ENCODE measurements at places on chromosomes 7 and 10. TPM values are rescaled to one million over a fixed set of nuclear protein-coding genes. Genes with fewer than 3 reads are reported as not detected.

Gene RBM20
- polyA plus RNA-seq, result 2.0 TPM

Gene ZNF425
- polyA plus RNA-seq, result 2.2 TPM

Gene OPN1SW
- not detected for polyA plus RNA-seq

Gene TAS2R3
- polyA plus RNA-seq, result not detected

Gene ABCC2
- polyA plus RNA-seq, result 173 TPM

GRCh38 chr10:22111260-22111659, 106.6 kb downstream of the EBLN1 start:
- no peak for DNase-seq

GRCh38 chr7:70512144-70512543, 619.8 kb upstream of the GALNT17 start:
- no peak for DNase-seq

- DNase-seq, result no peak
These were observed 34.4 kb downstream of the SCRN1 start for GRCh38 chr7:29955075-29955792.

- DNase-seq, result no peak
These were observed 29.9 kb downstream of the CDK14 start for GRCh38 chr7:90626013-90626412.

DNA sequence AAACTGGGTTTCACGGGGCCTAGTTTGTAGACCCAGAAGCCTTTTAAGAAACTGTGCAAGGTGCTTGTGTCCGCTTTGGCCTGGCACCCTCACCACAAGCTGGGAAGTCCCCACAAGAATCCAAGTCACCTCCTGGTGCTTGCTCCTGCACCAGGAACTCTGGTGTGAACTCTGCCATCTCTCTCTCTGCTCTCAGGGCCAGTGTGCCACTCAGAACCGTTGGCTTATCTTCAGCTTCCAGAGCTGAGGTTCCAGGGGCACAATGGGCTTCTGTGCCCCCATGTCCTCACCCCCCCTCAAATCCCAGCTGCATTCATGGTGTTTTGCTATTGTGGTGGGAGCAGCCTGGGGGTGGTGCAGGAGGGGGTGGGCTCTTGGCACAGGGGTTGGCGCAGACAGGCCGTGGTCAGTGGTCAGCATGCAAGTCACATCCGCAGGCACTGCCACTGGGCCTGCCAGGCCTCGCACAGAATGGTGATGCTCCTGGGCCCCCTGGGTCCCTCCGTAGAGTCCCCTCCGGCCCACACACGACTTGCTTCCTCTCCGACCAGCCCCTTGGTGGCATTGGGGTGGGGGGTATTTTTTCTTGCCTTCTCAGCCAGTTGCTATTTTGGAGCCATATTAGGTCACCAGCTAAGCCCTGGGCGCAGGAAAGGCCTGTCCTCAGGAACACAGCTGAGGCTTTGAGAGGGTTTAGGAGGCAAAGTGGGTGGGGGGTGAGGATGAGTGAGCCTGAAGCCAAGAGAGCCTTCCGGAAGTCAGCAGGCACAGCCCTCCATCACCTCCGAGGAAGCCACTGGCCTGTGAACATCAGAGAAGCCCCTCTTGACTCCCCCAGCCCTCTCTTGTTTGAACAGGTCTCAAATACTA, 3.0 kb downstream of the ZCCHC24 start:
- DNase-seq, result no peak

DNA sequence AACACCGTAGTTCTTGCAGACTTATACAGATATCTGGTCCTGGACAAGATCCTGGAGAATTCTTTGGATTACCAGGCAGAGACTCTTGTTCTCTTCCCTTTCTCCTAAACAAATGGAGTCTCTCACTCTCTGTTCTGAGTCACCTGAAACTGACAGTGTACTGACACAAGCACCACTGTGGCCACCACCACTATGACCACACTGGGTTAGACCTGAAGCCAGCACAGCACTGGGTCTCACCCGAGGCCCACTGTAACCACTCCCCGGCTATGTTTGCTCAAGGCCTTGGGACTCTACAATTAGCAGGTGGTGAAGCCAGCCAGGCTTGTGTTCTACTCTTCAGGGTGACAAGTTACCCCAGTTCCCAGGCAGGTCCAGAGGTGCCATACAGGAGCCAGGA, 22.8 kb downstream of the SLC39A12 start:
- no peak for DNase-seq

- no peak for DNase-seq
These were observed 46.2 kb upstream of the PLCE1 start for GRCh38 chr10:93947524-93947923.
